ENCODE measurements at places on chromosomes 3 and 15. TPM values are rescaled to one million over a fixed set of nuclear protein-coding genes. Genes with fewer than 3 reads are reported as not detected.
A peak's percentile ranks its signal among the peaks of the same experiment; 100 is the strongest.

ZNF619 gene
- total RNA-seq, result 10.5 TPM

LXN gene
- total RNA-seq, result 11.9 TPM

GRCh38 chr3:66021731-66022131 is 17.0 kb downstream of the MAGI1 start:
- no peaks in the 10 kb centered on the region for H3K4me1 ChIP-seq
- DNase-seq, result no peak
- no peaks in the 10 kb centered on the region for H3K36me3 ChIP-seq
- H3K27me3 ChIP-seq, result peaks cover 2% of the 10 kb centered on the region

GRCh38 chr15:73273181-73274002 is 95.4 kb downstream of the HCN4 start:
- peak; percentile 52 for DNase-seq
- no peak overlapping the region for H3K27ac ChIP-seq
- H3K36me3 ChIP-seq, result no peaks in the 10 kb centered on the region
- no peak overlapping the region for H3K4me3 ChIP-seq

DNA sequence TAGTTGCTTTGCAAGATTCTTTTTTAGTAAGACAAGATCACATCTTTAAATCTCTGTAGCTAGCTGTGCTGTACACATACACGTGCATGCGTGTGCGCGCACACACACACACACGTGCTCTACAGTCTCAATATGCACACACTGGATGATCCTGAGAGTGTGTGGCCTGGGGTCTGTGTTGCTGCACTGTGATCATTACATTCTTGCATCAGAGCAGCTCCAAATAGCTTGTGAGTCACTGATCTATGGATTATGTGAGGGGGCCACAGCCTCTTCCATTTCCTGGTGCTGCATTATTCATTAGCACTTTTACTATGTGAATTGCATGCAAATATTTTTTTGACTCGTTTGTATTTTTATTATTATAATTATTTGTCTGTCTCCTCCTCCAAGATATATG is 34.6 kb downstream of the MCTP2 start:
- peaks cover 43% of the 10 kb centered on the region for H3K4me1 ChIP-seq
- no peak for DNase-seq
- no peak overlapping the region for H3K27ac ChIP-seq
- H3K36me3 ChIP-seq, result peaks cover 21% of the 10 kb centered on the region

COL6A5 gene
- 0.05 TPM for total RNA-seq

ACKR4 gene
- not detected for total RNA-seq

DNA sequence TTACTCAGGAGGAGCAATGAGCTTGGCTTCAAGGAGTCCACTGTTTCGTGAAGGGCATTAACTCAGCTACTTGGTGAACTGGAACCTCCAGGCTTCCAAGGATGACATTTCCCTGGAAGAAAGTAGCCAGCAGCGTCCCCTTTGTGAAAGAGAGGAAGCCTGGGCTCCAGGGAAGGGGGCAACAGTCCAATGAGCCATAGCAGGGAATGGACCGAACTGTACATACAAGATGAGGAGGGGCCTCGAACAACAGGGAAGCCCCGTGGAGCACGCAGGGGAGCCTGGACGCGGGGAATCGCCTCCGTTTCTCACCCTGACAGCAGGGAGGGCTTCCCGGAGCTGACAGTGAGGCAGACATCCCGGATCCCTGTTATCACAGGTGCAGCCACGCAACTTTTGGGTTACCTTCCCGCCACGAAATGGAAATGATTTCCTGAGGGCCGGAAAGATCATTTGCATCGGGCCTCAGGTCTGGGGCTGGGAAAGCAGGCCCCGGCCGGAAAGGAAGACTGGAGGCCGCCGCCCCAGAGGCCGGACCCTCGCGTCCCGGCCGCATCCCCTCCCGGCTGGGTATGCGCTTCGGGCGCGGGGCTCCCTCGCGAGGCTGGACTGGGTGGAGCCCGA is 475 bp upstream of the SPINT1 start:
- peak overlapping the region; percentile 70 for H3K4me3 ChIP-seq
- H3K27ac ChIP-seq, result no peak overlapping the region
- no peak for DNase-seq

DNA sequence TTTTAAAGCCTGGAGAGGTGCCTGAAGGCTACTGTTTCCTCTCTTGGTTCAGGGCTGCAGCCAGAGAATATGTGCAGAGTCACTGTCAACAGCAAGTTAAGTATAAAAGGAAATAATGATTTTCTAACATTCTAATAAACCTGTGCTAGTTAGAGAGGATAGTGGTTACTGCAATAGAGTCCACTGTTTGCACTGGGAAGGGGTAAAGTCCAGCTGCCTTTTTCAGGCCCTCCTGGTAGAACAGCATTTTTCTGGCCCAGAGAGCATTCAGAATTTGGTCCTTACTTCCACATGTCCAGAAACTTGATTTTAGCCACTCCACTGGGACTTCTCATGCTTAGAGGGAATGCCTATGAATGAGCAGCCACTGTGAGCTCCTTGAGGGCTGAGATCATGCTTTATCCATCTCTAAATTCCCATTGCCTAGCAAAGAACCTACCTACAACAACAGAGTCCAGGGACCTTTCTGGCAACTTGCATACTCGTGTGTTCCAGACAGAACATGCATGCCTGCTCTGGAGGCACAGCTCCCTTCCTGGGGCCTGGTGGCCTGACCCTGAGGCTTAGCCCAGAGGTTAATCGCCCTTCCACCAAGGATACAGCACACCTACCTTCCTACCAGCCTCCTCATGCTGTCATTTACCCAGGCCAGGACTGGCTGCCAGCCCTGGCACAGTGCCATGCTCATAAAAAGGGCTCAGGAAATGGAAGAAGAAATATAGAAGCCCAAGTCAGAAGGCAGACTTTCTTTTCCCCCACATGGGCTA is 50.3 kb upstream of the ATP13A3 start:
- H3K4me3 ChIP-seq, result no peak overlapping the region
- no peak for DNase-seq
- H3K27me3 ChIP-seq, result peaks cover 6% of the 10 kb centered on the region
- H3K4me1 ChIP-seq, result peaks cover 5% of the 10 kb centered on the region

DNA sequence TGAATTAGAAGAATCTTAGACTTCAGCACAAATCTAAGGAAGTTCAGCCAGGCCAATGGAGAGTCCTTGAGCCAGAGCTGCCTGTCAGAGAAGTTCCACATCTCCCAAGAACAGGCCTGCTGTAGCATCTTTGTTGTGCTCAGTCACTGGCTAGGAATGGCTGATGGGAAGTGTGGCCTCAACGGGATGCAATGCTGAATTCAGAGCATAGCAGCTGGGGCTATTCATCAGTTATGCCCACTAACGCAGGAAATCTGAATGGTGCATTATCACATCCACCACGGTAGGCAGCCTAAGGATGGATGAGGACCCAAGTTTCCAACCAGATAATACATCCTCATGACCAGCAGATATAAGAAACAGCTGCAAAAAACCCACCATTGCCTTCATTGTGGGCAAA is 3.2 kb upstream of the EIF1B start:
- H3K4me1 ChIP-seq, result peaks cover 12% of the 10 kb centered on the region
- H3K36me3 ChIP-seq, result peaks cover 10% of the 10 kb centered on the region
- no peak overlapping the region for H3K27ac ChIP-seq
- H3K27me3 ChIP-seq, result no peaks in the 10 kb centered on the region

OCA2 gene
- total RNA-seq, result not detected

DNA sequence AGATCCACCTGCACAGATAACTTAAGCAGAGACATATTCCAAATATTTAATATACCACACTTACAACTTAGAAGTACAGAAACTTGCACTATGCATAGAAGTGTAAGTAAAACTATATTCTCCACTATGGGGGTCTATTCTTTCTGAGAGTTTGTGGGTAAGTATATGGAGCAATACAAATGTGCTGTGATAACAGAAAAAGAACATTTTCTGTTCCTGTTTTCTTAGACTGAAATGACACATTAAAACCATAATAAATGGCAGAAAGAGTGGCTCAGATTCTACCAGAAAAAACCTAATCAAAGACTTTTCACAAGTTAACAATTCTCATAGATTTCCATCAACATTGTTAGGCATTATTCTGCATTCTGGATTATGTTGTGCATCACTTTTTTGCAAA is 96.6 kb upstream of the WNT7A start:
- no peak overlapping the region for H3K27ac ChIP-seq
- no peak for DNase-seq
- no peaks in the 10 kb centered on the region for H3K27me3 ChIP-seq
- no peaks in the 10 kb centered on the region for H3K4me1 ChIP-seq
- no peaks in the 10 kb centered on the region for H3K36me3 ChIP-seq

SYNPR gene
- not detected for total RNA-seq

DNA sequence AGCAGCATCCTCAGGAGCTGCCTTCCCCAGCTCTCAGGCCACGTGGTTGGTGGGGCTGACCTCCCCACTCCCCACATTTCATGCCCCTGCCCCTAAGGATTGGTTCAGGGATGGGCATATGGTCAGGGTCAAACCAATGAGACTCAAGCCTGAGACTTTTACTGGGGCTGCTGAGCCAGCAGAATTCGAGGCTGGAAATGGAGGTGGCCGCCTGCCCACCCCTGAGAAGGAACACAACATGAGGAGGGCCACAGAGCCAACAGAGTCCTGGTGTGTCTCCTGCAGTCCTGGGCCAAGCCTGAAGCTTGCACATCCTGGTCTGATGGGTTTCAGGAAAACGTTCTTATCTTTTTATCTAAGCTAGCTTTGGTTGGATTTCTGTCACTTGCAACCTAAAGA is 5.9 kb downstream of the EHD4 start:
- H3K4me3 ChIP-seq, result no peak overlapping the region
- H3K27me3 ChIP-seq, result no peaks in the 10 kb centered on the region
- peaks cover 31% of the 10 kb centered on the region for H3K36me3 ChIP-seq
- no peak for DNase-seq
- peaks cover 63% of the 10 kb centered on the region for H3K4me1 ChIP-seq

ADAMTSL3 gene
- total RNA-seq, result not detected

DNA sequence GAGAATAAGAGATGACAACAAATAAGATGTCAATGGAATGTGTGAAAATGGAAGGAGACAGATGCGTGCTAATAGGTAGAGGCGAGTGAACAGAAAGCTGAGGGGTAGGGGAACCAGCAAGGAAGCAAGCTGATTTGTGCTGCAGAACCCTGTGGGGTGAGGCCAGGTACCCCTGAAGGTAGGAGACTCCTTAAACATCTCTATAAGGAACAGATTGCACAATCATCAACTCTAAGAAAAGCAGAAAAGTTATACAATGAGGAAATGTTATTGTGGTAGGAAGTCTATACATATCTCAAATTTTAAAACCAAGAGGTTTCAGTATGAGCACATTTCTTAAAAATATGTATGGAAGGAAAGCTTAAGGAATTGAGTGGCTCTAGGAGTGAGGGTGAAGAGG is 315.0 kb upstream of the TPM1 start:
- H3K27ac ChIP-seq, result no peak overlapping the region
- no peak for DNase-seq
- peaks cover 21% of the 10 kb centered on the region for H3K27me3 ChIP-seq
- no peak overlapping the region for H3K4me3 ChIP-seq
- no peaks in the 10 kb centered on the region for H3K4me1 ChIP-seq

BCL2A1 gene
- total RNA-seq, result 12.3 TPM

- H3K27ac ChIP-seq, result no peak overlapping the region
- no peaks in the 10 kb centered on the region for H3K36me3 ChIP-seq
- no peak for DNase-seq
Measured at GRCh38 chr3:130379274-130379673, 33.8 kb downstream of the COL6A5 start.

GRCh38 chr3:111605018-111605417 is 9.9 kb upstream of the ZBED2 start:
- H3K27ac ChIP-seq, result peak overlapping the region; percentile 86
- peaks cover 87% of the 10 kb centered on the region for H3K4me1 ChIP-seq
- DNase-seq, result no peak
- H3K4me3 ChIP-seq, result no peak overlapping the region

NUP210 gene
- total RNA-seq, result 153 TPM

OXTR gene
- total RNA-seq, result 0.35 TPM

CCR9 gene
- total RNA-seq, result 0.28 TPM

DNA sequence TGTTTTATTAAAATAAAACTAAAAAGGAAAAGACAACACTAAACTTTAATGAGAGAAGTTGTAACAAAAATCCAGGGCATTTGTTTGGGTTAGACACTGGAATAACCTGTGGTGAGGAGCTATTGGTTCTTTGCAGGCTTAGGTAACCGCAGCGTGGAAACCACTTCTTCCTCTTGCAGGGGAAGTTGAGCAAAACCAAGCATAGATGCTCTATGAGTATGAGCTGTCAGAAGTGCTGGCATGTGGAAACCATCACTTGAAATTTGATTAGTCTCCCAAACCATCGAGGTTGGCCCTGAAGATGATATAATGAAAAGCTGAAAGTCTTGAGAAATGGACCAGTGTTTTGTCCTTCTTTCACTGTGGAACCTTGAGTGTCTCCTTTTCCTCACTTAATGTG is 127.1 kb upstream of the RBMS3 start:
- H3K27me3 ChIP-seq, result no peaks in the 10 kb centered on the region
- no peak overlapping the region for H3K27ac ChIP-seq
- no peaks in the 10 kb centered on the region for H3K36me3 ChIP-seq
- H3K4me3 ChIP-seq, result no peak overlapping the region
- peaks cover 9% of the 10 kb centered on the region for H3K4me1 ChIP-seq

MME gene
- not detected for total RNA-seq

- H3K36me3 ChIP-seq, result no peaks in the 10 kb centered on the region
- H3K4me3 ChIP-seq, result no peak overlapping the region
- peaks cover 18% of the 10 kb centered on the region for H3K27me3 ChIP-seq
- DNase-seq, result no peak
Measured at GRCh38 chr15:34594361-34594760, 10.9 kb upstream of the GOLGA8B start.

- peaks cover 77% of the 10 kb centered on the region for H3K36me3 ChIP-seq
- H3K4me3 ChIP-seq, result no peak overlapping the region
- H3K4me1 ChIP-seq, result peaks cover 86% of the 10 kb centered on the region
- H3K27me3 ChIP-seq, result no peaks in the 10 kb centered on the region
- DNase-seq, result no peak
Measured at GRCh38 chr3:141493184-141493583, 6.4 kb downstream of the RASA2 start.

PROK2 gene
- total RNA-seq, result 2.5 TPM

CSTA gene
- not detected for total RNA-seq

CCR3 gene
- 1.2 TPM for total RNA-seq

SPESP1 gene
- total RNA-seq, result 1.1 TPM

SH3GL3 gene
- total RNA-seq, result not detected

DVL3 gene
- total RNA-seq, result 33.2 TPM

- H3K27ac ChIP-seq, result no peak overlapping the region
- DNase-seq, result no peak
- no peak overlapping the region for H3K4me3 ChIP-seq
- no peaks in the 10 kb centered on the region for H3K36me3 ChIP-seq
- no peaks in the 10 kb centered on the region for H3K4me1 ChIP-seq
- no peaks in the 10 kb centered on the region for H3K27me3 ChIP-seq
Measured at GRCh38 chr3:56322862-56323261, 145.4 kb downstream of the ERC2 start.

EFCAB12 gene
- 0.98 TPM for total RNA-seq

NR1I2 gene
- 0.13 TPM for total RNA-seq
